CD4-positive, alpha-beta T cell treated with Interleukin-21 for 1 hour (primary cell): ENCODE measurements at places on chromosomes 2 and 18.

DNA sequence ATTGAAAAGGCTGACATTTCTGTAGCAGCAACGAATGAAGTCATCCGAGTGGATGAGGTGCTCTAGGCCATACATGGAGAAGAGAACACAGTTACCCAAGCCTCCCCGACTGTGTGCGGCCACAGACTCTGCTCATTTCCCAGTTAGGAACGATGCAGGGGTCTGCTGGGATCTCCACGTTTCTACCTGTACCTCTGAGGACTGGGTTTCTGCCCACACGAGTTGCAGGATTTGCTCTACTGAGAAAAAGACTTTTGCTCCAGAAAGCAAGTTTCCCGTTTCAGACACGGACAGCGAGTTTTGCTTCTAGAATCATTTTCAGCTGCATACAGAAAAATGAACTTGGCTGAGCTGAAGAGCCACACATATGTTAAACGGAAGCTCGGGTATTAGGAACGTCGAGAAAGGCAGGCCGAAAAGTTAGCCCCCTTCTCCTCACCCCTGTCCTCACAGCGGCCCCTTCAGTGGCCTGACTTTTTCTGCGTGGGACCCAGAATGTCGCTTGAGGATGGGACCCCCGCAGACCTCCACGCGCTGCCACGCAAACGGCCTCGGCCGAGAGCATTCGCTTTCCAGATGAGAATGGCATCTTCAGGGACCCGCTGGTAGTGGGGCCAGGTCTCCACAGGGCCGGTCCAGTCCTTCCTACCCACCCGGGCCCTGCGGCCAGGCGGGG is 582 bp upstream of the RAB31 start:
- DNase-seq = no peak

- DNase-seq = no peak
These were observed 18.5 kb downstream of the SFTPB start for GRCh38 chr2:85649201-85650190.

- DNase-seq = no peak
These were observed 90.5 kb downstream of the PMS1 start for GRCh38 chr2:189874586-189875320.

DNA sequence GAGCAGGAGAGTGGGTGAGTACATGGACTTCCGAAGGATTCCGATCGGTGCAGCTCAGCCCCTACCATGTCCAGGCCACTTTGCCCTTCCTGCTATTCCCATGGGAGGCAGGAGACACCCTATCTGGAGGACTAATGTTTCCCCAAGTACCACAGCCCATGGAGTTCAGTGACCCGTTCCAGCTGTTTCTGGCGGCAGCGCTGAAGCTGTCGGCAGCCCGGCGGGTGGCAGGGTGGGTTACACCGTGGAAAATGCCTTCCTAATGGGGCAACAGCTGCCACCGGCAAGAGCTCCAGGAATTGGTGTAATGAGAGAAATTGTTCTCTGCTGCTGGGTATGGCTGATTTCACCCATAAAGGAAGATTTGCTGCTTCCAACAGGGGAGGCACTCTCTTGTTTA is 98.3 kb downstream of the MYCN start:
- no peak for DNase-seq

DNA sequence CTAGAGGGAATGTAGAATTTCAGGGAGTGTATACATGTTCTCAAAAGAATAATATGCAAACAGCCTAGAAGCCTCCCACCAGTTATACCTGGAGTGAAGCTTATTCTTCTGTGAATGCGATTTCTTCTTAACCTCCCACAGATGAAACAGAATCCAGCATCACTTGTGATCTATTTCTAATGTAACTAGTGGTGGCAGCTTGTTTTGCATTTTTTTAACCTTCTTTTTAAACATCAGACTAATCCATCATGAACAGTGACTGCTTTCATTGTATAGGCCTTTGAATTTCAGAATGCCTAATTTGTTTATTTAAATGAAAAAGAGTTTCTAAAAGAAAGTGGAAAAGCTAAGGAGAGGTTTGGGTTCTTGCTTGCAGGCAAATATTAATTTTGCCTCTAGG is 85.7 kb upstream of the EPHA4 start:
- DNase-seq = no peak

DNA sequence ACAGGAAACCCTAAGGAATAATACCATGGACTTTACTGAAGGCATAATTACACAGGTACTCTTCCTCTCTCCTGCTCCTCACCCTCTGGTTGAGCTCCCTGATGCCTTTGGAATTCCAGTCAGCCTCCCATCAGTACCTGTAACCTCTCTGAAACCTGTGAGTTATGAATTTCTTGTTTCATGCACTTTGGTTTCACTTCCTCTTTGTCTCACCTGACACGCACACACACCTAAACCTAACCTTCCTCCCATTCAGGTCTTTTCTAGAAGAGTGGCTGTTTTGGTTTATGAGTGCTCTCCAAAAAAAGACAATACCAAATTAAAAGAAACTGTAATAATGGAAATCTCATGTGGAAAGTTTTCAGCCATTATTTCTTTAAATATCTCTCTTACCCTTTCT is 451.3 kb upstream of the VWC2L start:
- DNase-seq = no peak

DNA sequence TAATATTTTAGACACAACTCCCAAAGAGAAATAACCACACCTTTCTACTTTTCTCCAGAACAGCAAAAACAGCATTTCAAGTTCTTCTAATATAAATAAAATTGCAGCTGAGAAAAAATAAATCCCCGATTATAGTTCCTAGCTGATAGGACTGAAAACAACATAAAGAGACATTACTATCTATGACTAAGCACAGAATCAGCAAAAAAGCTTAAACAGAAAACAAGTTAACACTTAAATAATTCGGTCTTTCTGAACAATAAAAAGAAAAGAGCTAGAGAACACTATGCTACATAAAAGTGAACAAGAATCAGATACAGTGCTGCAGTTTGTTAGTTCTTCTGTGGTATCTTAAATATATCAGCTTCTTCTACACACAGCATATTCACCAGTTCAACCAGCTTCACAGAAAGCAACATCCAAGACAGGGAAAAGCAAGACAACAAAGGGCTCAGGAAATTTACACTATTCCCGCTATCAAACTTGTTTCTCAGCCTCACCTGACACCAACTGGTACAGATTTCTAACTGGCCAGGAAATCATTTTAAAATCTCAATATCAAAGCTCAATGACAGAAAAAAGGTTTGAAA is 28.6 kb downstream of the FEZ2 start:
- DNase-seq = no peak

DNA sequence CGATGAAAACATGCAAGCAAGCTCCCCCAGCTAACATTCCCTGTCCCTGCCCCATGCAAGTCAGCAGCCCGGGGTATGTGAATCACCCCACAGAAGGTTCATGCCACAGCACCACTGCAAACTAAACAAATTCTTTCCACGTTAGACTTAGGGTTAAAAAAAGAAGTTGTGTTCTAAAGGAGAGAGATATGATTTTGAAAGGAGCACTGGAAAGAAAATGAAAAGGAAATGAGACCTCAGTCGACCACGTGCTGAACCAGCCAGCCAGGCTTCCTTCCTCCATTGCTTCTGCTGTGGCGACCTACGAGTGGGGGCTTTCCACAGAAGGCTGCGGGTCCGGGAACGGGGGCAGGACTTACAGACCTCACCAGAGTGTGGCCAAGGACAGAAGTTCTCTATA is 52.0 kb downstream of the ARL4C start:
- peak; percentile 79 for DNase-seq

DNA sequence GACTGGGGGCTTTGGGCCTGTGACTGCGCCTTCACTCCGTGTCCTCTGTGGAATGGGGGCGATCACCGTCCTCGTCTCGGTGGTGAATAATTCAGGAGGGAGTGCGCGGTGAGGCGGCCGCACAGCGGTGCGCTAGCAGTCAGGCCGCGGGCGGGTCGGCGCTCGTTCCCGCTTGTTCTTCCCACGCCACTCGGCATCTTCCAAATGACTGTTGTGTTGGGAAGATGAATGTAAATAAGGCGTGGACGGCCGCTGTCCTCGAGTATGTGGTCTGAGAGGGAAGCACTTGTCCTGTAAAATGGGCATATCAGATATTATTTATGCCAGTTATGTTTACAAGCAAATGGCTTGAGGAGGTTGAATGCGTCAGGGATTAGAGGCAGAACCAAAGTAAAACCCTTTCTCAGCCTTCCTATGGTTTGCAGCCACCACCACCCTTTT is 608 bp upstream of the VPS4B start:
- no peak for DNase-seq
